ENCODE measurements at places on chromosomes 3 and 15.

DNA sequence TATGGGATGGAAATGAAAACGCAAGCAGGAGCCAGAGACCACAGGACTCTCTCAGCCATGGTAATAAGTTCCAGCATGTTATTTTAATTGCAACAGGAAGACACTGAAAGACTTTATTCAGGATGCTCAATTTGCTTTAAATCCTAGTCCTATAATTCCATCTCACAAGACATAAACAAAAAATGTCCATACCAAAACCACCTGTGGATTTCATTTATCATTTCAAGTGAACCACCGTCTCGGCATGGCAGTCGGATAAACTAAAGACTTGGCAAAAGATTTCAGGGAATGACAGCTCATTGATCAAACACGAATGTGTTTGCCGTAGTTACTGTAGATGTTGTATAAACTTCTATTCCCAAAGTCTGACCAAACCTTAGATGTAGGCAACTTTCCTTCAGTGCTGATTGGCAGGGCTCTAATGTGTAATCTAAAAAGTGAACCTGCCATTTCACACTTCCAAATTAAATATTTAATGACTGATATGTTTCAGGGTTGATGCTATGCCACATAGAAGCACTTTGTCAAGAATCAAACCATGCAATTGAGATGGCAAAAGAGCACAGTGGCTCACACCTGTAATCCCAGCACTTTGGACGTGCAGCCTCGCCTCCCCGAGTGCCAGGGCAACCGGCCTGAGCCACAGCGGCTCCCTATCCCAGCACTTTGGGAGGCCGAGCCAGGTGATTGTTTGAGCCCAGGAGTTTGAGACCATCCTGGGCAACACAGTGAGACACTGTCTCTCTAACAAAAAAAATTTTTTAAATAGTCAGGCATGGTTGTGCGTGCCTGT, 331.7 kb downstream of the MAGI1 start:
- no peak for DNase-seq

- DNase-seq, result no peak
These were observed 96.7 kb upstream of the TP63 start for GRCh38 chr3:189534531-189534930.

DNA sequence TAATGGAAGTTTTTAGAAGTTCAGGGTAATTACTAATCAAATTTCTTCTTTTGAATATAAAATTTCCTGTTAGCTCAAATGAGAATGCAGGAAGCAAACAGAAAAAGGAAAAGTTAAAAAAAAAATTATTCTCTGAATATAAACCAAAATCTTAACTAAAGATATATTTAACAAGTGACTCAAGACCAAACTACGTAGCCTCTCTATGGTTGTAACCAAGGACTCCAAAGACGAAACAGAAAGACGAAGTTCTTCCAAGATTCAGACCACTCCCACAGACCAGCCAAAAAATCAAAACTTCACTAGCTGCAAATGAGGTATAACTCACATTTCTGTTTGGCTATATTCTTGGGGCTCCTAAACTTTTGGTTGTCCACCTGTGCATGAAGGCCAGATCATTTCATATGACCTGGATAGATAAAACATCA, 846.5 kb upstream of the ALCAM start:
- DNase-seq, result no peak

- DNase-seq, result no peak
These were observed 122.7 kb upstream of the IGF1R start for GRCh38 chr15:98525661-98526001.

DNA sequence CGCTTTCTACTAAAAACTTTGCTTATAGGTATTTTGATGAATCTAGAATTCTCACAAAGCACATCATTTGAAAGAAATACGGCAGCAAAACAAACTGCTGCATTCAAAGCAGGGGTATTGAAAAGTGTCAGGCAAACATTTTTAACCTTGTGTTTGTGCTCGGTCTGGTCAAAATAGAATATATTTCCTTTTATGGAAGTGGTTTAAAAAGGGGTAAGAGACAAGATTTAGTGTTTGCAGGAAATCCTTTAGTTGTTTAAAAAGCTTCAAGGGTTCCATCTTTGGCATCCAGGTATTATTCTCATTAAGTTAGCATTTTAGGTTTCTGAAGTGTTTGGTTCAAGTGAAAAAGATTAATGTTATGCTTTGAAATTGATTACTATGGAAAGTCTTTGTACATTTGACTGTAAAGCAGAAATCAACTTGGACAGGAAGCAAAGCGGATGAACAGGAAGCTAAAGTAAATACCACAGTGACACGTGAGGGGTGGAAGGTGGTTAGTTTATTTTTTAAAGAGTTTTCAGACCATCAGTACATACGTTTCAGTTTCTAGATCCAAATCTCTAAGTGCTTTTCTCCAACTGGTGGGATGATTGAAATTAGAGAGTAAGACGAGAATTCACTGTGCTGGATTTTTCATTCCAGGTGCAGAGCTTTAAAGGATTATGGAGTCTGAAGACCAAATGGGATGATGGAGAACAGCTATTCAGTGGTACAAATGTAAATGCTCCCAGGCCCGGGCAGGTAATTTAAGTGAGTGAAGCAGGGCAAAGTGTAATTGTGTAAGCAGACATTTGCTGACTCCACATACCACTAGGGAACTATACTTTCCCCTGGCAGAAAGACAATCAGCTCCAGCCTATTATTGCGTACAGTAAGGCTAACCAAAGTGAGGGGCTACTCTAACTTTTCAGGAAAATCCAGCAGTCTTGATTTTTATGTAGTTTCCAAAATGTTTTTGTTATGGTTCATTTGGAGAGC, 341.8 kb upstream of the TBL1XR1 start:
- DNase-seq, result no peak

Data from stimulated activated CD4-positive, alpha-beta T cell treated with anti-CD3 and anti-CD28 coated beads, Interleukin-12 subunit alpha, Interleukin-12 subunit beta, amount 100 ng/mL, for 24 hours (primary cell).